ENCODE measurements at places on chromosomes 7 and 10.

- no peak for DNase-seq
Measured at GRCh38 chr7:121180436-121181063, 148.2 kb upstream of the WNT16 start.

DNA sequence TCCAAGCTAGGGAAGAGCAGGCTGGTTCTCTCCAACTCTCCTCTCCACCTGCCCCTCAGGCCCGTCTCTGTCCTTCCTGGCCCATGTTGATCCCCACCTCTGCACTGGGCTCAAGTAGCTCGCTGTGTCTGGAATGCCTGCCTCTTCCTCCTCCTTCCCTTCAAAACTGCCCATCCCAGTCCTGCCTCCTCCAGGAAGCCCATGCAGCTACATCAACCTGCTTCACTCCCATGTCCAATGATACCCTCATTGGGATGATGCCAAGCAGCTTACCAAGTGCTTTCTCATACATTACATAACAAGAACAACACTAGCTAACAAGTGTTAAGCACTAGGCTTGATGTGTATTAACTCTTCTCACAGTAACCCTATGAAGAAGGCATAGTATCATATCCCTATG, 8.2 kb downstream of the ASB10 start:
- no peak for DNase-seq

DNA sequence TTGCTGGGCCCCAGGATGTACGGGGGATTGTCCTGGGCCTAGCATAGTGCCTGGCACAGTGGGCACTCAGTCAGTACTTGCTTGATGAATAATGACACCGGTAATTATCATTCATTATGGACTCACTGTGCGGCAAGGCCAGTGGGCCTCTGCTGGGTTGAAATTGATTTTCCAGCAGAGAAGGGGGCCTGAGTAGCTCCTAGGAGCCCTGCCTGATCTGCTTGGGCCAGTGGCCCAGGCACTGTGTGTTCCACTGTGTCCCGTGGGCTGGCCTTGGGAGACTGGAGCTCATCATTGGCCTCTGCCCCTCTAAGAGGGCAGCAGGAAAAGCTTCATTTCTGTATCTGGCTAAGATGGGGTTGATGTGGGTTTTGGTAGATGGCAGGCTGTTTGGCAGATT, 1.4 kb downstream of the CHST3 start:
- peak; percentile 57 for DNase-seq

DNA sequence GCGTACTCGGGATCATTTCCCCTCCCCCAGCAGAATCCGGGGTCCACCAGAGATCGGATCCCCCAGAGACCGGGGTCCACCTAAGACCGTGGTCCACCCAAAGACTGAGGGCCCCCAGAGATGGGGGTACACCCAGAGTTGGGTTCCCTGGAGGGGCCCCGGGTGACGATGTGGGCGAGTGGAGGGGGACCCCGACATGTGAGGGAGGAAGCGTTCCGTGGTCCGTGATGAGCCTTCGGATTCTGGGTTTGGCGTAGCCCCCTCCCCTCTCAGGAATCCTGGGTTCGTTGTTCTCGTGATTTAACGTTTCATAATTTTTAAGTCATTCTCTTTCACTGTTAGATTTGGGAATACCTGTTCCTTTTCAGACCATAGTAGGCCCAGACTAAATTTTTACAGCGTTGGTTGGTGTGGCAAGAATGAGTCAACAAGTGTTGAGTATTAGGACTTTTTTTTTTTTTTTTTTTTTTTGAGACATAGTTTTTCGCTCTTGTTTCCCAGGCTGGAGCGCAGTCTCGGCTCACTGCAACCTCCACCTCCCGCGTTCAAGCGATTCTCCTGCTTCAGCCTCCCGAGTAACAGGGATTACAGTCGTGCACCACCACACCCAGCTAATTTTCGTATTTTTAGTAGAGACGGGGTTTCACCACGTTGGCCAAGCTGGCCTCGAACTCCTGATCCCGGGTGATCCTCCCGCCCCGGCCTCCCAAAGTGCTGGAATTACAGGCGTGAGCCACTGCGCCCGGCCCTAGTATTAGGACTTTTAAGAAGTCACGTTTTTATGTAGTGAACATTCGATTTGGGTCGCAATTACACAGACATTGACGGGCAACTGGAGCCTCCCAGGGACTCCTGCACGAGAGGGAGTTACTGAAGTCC, 672 bp downstream of the GTPBP4 start:
- no peak for DNase-seq

GRCh38 chr7:46637793-46638735, 717.0 kb upstream of the IGFBP3 start:
- no peak for DNase-seq

DNA sequence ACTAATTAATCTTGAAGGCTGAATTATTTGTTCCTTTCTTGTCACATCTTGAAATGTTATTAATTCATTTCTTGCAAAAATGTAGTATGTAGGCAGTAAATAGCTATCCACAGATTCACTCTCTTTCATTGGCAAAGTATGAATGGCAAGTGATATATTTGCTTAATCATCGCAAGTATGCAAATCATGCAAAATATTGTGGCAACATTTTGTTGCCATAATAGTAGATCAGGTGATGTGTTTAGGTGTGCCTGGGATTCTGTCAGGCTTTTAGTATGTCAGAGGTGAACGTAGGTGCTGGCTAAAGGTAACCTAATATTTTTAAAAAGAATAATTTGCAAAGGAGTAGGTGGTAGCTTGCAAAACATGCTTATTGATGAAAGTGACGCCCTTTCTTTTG, 5.9 kb downstream of the MAP3K8 start:
- DNase-seq = no peak

- no peak for DNase-seq
Measured at GRCh38 chr7:78535655-78536054, 737.1 kb downstream of the PHTF2 start.

DNA sequence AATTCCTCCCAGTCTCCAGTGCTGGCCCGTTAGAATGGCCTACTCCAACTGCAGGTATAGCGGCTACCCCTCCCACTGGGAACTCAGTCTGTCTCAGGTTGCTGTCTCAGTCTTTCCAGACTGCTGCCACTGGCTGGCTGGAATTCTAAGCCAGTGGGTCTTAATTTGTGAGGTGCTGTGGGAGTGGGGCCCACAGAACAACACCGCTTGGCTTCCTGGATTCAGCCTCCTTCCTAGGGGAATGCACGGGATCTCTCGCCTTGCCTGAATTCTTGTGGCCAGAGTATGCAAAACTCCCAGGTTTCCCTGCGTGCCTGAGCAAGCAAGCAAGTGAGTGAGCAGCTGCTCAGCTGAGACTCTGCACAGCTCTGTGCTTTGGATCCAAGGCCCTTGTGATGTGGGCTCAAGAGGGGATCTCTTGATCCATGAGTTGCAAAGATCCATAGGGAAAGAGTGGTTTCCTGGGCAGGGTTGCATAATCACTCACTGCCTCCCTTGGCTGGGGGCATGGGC, 41.5 kb upstream of the GPR141 start:
- DNase-seq = no peak

DNA sequence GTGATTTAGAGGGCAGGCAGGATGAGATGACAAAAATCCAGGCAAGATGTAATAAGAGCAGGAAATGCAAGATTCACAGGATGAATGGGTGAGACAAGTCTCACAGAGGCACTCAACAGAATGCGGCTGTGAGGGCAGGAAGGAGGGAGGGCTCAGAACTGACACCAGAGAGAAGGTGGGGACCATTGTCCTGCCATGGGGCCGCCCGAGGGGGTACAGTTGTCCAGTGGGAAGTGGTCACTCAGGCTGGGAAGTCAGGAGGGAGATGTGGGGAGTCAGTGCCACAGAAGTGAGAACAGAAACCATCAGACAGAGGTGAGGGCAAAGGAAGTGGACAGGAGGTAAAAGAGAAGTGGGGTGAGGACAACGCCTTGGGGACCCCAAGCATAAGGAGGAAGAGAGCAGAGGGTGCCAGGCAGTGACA, 8.9 kb downstream of the HIP1 start:
- no peak for DNase-seq

GRCh38 chr7:30434140-30434799, 44.3 kb downstream of the NOD1 start:
- DNase-seq = no peak

GRCh38 chr7:21355406-21355874, 72.4 kb upstream of the SP4 start:
- DNase-seq = no peak

- DNase-seq = no peak
Measured at GRCh38 chr7:95253986-95254385, 70.3 kb downstream of the PON1 start.

- no peak for DNase-seq
Measured at GRCh38 chr7:9981742-9982349, 991.8 kb upstream of the PHF14 start.

- DNase-seq = no peak
Measured at GRCh38 chr7:38425509-38425908, 152.1 kb upstream of the TARP start.

DNA sequence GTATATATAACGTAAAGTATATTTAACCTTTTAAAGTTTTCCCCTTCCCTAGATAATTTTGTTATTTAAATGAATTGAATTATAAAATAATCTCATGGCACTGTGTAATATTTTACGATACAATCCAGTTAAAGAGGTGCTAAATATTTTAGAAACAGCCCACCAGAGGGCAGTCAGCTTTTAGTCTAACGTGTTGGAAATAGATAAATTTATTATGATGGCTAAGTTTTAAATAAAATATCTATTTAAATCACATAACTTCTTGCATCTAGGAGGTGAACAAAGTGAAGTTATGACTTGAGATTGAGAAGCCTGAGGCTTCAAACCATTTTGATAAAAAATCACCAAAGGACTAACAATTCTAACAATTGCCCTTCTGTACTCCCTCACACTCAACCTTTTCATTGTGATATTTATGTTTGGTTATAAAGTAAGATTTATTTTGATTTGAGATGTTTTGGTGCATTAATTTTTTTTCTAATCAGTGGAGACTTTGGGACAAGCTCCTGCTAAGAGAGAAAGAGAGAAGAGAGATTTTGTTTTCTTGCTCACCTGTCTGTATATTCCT, 171.5 kb upstream of the SP4 start:
- no peak for DNase-seq

- DNase-seq = no peak
Measured at GRCh38 chr10:125817337-125817946, 5.6 kb downstream of the UROS start.

GRCh38 chr10:96683065-96683464, 37.2 kb downstream of the PIK3AP1 start:
- no peak for DNase-seq

DNA sequence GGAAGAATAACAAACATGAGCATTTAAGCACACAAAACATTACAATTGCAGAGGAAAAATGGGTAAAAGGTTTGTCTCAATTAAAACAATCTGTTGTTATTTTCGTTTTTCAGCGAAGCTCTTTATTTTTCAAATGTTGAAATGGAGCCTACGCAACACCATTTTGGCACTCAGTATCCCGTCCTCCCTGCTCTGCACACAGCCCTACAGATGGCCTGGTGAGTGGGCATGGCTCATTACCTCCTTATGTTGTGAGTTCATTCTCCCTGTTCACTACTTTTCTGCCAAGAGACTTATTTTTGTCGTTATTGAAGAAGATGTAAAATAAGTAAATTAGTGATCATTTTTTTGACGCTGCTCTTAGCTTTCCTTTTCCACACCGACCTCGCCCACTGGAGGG, 167.8 kb upstream of the CXCL12 start:
- DNase-seq = no peak

DNA sequence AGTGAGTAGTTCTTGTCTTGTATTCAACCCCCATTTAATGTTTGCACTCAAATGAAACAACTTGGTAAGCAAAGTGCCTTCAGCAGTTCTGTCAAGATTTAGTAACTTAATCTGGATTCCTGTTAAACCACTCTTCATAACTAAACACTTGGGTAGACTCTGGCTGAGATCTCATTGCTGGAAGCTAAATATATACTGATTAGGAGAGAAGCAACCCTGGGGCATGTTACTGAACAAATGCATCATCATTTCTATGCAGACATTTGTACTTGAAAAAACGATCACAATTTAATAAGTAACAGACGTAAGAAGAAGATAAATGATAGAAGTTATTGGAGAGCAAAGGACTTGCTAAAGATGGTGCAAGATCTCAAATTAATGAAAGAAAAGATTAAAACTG, 308.4 kb upstream of the POM121L12 start:
- no peak for DNase-seq

- DNase-seq = no peak
Measured at GRCh38 chr7:31423994-31424393, 83.5 kb upstream of the NEUROD6 start.

DNA sequence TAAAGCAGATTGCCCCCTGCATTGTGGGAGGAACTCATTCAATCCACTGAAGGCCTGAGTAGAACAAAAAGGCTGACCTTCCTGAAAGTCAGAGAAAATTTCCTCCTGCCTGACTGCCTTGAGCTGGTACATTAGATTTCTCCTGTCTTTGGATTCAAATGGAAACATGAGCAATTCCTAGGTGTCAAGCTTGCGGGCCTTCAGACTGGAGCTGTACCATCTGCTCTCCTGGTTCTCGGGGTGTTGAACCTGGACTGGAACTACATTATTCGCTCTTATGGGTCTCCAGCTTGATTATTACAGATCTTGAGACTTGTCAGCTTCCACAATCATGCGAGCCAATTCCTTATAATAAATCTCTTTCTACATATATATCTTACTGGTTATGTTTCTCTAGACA, 173.6 kb upstream of the STEAP4 start:
- no peak for DNase-seq

DNA sequence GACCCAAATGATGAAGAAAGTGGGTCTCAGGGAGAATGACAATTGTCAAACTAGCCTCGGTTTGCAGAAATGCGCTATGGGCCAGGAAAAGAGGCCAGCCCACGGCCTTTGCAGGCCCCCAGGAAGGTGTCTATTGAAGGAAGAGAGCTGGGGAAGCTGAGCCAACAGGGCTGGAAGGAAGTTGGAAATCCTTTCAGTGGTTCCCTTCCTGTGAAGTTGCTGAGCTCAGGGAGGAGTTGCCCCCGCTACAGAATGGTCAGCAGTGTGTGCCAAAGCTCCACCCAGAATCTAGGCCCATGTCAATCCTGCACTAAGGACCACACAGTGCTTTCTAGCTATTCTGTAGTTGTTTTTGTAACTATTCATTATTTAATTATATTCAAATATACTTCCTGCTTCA, 91.6 kb upstream of the ANLN start:
- no peak for DNase-seq

- DNase-seq = no peak
Measured at GRCh38 chr10:94315024-94315451, 47.7 kb downstream of the NOC3L start.

Data from C1 segment of cervical spinal cord (tissue), 14 donors.